ENCODE measurements at places on chromosomes 6 and 20.
A peak's percentile ranks its signal among the peaks of the same experiment; 100 is the strongest.

DNA sequence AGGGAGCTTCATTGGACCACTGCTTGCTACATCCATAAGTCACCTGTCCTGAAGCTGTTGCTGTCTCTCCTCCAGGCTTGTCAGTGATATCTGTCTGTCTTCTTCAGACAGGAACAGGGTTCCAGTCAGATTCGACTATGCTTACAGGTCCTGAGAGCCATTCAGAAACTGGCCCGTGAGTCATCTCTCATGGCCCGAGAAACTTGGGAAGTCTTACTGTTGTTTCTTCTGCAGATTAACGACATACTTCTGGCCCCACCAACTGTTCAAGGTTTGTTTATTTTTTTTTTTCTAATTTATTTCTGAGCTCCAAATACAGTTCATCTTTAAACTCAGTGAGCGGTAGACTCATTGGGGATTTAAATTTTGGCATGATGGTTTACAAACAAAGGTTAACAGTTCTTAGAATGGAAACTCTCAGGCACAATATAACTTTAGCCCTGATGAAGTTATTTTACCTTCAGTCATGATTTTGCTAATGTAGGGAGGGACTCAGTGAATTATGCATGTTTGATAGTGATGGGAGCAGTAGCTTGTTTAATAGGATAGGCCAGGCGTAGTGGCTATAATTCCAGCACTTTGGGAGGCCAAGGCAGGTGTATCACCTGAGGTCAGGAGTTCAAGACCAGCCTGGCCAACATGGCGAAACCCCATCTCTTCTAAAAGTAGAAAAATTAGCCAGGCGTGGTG lies 24.7 kb downstream of the RALGAPB start:
- no peak for DNase-seq

DNA sequence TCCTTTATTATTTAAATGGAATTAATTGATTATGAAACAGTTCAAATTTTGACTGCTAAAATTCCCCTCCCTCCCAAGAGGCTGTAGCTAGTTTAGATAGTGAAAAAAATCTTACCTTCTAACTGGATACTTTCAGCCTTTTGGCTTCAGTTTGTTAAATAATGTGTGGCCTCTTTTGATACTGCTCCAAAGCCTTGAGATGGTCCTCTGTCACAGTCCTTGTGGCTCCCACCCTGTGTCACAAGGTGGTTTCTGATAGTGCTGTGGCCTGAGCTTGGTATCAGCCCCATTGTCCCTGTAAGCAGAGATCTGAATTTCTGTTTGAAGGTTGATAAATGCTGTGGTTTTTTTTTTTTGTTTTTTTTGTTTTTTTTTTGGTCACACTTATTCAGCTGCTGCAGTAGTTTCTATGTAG lies 20.8 kb downstream of the PANK2 start:
- no peak for DNase-seq

GRCh38 chr6:76644231-76644630 lies 571.8 kb upstream of the IMPG1 start:
- DNase-seq: no peak

DNA sequence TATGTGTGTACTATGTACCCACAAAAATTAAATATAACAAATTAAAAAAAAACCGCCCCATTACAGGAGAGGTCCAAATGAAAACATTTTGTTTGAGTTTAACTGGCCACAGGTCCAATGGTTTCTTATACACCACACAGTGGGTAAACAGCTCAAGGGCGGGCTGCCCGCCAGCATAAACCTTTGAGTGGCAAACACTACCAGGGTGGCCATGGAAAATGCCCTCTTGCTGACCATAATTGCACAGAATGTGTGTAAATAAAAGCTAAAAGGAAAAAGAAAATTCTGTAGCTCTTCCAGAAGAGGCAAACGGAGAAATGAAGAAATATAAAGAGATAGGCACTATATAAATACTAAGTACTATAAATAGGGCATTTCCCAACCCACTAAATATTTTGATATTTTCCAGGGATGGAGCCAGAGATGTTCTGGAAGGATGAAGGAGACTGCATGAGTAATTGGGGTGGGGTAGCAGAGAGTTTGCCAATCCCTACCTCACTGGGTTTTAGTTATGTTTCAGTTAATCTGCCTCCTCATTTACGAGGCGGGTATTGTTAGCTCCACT lies 1.1 kb upstream of the CDC5L start:
- DNase-seq: no peak

GRCh38 chr20:38805502-38805957 lies at the start of gene PPP1R16B:
Gene PPP1R16B (plus strand): TSS chr20:38805697. CDS start chr20:38835926, 30,229 bp downstream.
- peak; percentile 76 for DNase-seq

- no peak for DNase-seq
Observed at GRCh38 chr20:61692479-61692878, 373.2 kb downstream of the TAF4 start.

GRCh38 chr6:36730424-36731380 lies 33.1 kb downstream of the RAB44 start:
- DNase-seq: no peak

DNA sequence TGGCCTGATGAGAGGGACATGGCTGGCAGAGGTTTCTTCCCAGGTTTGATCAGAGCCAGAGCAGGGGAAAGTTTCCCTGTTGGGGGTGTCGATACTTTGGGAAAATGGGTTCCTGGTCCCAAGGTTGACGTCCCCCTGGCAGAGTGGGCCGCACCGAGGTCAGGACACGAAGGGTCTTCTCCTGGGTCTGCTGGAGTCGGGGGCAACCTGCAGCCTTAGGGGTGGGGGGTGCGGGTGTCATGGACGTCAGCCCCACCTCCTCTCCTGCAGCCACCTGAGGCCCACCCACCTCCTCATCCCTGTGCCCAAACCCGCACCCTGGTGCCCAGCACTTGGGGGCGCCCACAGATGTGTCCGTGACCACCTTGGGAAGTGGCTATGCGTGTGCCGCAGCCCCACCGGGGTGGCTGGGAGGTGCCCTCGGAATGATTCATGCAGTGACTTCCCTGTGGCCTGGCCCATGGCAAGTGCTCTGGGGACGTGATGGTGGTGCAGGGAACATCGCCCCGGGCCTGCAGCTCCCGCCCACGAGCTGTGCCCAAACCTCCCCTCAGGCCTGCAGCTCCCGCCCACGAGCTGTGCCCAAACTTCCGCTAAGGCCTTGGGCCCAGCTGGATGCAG lies 64.9 kb downstream of the YTHDF1 start:
- no peak for DNase-seq

GRCh38 chr20:47099825-47100441 lies 205.3 kb downstream of the EYA2 start:
- no peak for DNase-seq

- DNase-seq: no peak
Observed at GRCh38 chr6:137150072-137150471, 23.4 kb downstream of the IL22RA2 start.

DNA sequence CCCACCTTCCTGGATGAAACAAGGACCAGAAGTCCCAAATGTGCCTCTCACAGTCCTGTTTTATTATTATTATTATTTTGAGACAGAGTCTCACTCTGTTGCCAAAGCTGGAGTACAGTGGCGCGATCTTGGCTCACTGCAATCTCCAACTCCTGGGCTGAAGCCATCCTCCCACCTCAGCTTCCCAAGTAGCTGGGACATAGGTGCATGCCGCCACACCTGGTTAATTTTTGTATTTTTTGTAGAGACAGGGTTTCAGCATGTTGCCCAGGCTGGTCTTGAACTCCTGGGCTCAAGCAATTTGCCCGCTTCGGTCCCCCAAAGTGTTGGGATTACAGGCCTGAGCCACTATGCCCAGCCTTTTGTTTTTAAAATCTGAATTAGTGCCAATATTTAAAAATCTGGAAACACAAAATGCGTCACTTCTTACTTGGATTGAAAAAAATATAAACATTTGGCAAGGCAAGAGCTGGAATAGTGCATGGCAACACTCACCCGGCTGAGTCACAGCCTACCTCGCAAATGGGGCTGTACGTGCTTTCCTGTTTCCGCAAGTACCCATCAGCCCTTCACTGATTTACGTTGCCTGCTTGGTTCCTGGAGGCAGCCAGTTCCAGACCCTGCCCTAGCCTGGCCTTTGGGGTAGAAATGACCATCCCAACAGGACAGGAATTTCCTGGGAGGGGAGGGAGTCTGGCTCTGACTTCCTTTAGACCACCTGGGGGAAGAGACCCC lies 6.3 kb downstream of the SDCBP2 start:
- DNase-seq: no peak

GRCh38 chr20:6489361-6490171 lies 277.9 kb upstream of the BMP2 start:
- no peak for DNase-seq

- DNase-seq: no peak
Observed at GRCh38 chr6:43639984-43640800, 4.6 kb downstream of the MAD2L1BP start.

DNA sequence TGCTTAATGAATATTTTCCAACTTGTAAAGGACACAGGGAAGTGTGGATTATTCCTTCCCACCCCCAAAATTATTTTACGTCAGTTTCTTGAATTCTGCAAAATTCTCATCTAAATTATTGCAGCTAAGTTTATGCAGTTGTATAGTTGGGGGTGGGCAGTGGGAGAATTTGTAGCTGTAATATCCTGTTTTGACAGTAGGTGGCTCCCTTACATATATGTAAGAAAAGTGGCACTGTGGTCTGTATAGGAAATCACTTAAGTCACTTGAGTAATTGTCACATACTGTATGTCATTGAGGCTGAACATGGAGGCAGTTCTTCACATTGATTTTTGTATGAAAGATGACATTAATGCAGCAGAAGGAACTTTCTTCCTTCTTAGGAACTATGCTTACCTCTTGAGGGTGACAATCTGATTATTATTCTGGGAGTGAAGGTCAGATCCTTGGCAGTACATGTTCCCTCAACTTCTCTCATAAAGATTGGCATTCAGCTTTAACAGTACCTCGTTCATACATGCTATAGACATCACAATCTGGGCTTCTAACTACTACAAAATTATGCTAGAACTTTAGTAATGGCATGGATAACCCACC lies 14.6 kb upstream of the CFAP206 start:
- no peak for DNase-seq

DNA sequence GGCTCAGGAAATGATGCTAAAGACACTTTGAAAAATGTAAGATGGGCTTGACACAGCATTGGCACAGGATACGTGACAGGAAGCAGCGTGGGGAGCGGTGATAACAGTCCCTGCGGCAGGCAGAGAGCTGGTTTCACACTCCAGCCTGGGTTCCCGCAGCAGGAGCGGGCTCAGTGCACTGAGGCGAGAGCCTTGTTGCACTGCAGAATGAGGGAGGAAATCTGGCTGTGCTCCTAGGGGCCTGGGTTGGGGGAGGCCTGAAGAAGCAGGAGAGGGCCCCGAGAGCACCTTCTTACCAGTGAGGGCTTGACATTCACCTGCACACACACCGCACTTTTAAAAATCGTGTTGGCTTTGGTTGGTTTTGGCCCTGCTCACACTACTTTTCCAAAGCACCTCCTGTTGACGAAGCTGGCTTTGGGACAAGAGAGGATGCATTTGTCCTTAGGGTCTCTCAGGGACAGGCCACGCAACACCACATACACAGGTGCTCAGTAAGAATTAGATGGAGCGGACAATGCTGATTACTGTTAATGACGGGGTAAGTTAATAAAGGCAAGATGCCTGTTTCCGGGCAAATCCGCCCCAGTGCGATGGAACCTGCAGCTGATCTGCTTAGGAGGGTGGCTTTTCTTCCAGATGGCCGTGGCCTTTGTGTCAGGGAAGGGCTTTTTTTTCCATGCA lies 49.4 kb upstream of the ARMC2 start:
- DNase-seq: peak; percentile 54

- DNase-seq: no peak
Observed at GRCh38 chr6:75946146-75946831, 126.2 kb downstream of the IMPG1 start.

DNA sequence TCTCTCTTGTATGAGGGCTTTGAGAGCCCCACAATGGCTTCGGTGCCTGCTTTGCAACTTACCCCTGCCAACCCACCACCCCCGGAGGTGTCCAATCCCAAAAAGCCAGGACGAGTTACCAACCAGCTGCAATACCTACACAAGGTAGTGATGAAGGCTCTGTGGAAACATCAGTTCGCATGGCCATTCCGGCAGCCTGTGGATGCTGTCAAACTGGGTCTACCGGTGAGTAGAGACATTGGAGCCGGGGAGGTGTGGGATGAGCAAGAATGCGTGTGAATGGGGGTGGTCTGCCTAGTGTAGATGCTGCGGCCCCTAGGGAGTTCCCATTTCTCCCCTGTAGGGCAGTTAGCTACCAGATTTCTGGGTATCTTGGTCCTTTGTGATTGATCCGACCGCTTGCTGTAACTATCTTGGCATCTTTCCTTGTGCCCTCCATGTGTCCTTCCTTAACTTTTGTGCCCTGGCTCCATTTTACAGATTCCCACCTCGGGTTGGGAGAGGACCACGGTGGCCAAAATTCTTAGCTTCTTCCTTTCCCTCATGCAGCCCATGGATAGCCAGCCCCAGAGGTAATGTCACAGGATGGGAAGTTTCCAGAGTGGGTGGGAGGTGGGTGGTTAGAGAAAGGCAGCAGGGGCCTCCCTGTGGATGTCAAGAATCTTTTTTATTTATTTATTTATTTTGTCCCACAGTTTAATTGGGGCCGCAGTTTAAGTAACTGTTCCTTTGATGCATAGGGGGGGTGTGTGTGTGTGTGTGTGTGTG lies 6.3 kb downstream of the BRD2 start:
- DNase-seq: no peak

- DNase-seq: no peak
Observed at GRCh38 chr6:7137335-7138045, 29.7 kb downstream of the RREB1 start.

DNA sequence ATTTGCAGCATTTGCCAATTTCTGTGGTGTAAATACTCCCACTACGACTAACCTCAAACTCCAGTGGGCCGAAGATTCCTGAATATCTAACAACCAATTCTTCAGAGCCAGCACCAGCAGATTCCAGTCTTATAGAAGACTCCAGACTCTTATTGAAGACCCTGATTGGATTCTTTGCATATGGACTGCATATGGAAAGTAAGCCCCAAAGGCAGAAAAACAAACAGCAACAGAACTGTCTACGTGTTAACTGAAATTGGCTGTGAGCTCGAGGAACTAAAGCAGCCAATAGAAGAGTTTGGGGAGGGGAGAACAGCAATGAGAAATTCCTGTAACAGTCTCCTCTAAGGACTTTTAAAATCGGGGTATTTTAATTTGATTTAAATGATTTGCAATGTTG lies 19.7 kb upstream of the NRSN1 start:
- no peak for DNase-seq

GRCh38 chr20:8646716-8647115 lies 422.2 kb upstream of the PLCB4 start:
- no peak for DNase-seq

GRCh38 chr6:84059082-84059481 lies 25.5 kb downstream of the MRAP2 start:
- no peak for DNase-seq

GRCh38 chr6:101832371-101832770 lies 438.9 kb downstream of the GRIK2 start:
- no peak for DNase-seq

GRCh38 chr6:52994031-52994838 lies 849 bp downstream of the GSTA4 start:
- DNase-seq: no peak

GRCh38 chr6:67630146-67630545 lies 1004.9 kb upstream of the ADGRB3 start:
- no peak for DNase-seq

- no peak for DNase-seq
Observed at GRCh38 chr6:32581315-32582095, 8.1 kb downstream of the HLA-DRB1 start.

- DNase-seq: no peak
Observed at GRCh38 chr6:36023996-36024795, at the start of gene SLC26A8. Gene SLC26A8 (minus strand): TSS chr6:36024641. CDS start chr6:36019707, 4,934 bp downstream.

GRCh38 chr6:66068907-66069306 lies 361.9 kb upstream of the EYS start:
- no peak for DNase-seq
